Bronchial epithelial cell (primary cell): ENCODE measurements at places on chromosomes 2 and 18.
A peak's percentile ranks its signal among the peaks of the same experiment; 100 is the strongest.

- DNase-seq, result no peak
Observed at GRCh38 chr2:206784559-206785353, 19.4 kb downstream of the FASTKD2 start.

DNA sequence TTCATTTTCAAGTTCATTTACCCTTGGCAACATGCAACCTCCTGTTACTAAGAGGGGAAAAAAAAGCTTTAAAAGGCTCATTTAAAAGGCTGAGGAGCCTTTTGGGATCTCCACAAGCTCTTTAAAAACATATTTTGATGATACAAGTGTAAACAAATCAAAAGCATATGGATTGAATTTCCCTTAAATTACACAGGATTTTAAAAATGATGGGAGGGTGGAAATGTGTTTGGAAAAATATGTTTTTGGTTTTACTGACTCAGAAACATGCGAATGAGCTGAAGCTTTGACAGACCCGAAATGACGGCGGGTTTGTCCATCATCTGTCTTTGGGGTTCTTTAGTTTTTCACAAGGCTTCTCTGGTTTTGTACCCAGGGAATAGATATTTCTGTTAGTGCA, 180.6 kb upstream of the CCDC68 start:
- no peak for DNase-seq

- no peak for DNase-seq
Observed at GRCh38 chr2:18379870-18380269, 180.6 kb downstream of the RDH14 start.

DNA sequence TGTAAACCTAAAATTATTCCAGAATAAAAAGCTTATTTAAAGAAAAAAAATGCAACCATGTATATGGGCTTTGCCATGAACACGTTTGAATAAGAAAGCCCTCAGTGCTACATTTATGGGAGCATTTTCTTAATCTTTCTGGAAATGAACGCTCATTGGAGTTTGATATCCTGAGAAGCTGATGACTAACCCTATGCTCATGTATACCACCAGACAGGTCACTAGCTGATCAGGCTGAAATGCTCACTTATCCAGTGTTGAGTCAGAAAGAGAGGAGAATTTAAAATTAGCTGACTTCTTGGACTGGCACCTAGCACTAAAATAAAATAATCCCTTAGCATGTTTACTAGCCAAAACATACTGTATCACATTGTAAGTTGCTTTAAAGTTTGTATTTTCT, 254.9 kb upstream of the SIX3 start:
- peak; percentile 88 for DNase-seq

DNA sequence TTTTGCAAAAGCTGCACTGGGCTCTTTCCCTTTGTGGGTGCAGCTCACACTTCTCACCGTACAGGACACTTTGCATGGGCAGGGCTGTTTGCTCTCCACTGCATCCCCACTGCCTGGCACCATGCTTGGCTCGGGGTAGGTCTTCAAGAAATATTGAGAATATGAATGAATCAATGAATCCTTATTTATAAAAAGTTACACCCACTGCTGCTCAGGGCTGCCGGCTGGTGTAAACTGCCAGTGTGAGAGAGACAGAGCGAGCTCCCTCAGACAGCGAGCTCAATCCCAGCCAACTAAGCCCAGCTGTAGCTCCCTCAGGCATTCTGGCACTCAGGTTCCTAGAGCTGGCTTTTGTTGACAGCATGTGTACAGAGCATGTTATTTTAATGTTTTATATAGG, 3.4 kb downstream of the TMEM185B start:
- no peak for DNase-seq

GRCh38 chr2:119066272-119066804, 92.2 kb downstream of the C1QL2 start:
- peak; percentile 63 for DNase-seq

DNA sequence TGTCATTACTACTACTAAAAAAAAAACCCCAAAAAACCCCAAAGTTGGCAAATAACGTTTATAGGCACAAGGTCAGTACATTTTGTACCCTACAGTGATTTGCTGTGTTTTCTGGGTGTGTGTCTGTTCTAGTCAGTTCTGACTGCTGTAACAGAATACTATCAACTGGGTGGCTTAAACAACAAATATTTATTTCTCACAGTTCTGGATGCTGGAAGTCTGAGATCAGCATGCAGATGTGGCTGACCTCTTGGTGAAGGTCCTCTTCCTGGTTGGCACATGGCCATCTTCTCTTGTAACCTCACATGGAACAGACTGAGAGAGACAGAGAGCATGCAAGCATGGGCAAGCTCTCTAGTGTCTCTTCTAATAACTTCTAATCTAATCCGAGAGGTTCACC, 103.1 kb downstream of the CERS6 start:
- peak; percentile 95 for DNase-seq

DNA sequence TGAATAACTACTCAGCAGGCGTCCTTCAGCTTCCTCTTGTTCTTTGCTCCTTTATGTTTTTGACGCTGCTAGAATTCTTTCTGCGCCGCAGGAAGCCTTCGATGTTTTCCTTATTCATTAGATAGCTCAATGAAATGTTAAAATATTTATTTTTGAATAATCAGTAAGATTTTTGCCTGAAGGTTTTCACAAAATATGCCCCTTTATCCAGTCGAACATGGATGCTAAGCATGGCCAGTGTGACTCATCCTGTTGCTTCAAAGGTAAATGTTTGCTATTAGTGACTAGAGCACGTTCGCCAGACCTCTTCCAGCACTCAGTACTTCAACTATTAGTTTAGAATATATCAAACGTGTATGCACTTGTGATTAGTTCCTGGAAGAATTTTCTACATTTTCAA, 7.6 kb upstream of the MEIS1 start:
- peak; percentile 82 for DNase-seq

DNA sequence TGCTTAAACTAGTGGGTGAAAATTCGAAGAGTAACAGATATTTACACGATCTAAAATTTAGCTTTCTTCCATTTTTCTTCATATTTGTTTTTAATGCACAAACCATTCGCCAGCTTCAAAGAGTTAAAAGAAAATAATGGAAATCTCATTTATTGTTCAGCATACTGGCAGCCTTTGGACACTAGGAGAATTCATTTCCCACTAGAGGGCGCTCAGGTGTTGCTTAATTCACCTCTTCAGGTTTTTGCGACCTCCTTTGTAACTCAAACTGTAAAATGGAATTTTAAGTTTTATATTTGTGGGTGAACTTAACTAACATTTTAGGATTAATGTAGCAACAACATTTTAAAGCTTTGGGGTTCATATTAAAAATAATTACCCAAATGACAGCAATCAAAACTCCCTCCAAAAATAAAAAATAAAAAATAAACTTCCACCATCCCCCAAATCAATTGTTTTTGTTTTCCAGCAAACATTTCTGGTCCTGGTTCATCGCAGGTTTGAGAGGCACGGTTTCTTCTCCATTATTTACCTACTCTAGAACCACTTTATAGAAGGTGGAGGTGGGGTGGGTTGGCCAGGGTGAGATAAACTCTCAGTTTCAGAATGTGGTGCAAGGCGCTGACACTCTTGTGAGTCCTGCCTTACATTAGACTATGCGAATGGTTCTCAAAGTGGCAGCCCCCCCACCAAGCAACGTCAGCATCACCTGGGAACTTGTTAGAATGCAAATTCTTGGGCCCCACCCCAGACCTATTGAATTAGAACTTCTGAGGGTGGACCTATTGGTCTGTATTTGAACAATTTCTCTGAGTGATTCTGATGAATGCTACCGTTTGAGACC, 24.7 kb upstream of the PNPT1 start:
- peak; percentile 50 for DNase-seq

DNA sequence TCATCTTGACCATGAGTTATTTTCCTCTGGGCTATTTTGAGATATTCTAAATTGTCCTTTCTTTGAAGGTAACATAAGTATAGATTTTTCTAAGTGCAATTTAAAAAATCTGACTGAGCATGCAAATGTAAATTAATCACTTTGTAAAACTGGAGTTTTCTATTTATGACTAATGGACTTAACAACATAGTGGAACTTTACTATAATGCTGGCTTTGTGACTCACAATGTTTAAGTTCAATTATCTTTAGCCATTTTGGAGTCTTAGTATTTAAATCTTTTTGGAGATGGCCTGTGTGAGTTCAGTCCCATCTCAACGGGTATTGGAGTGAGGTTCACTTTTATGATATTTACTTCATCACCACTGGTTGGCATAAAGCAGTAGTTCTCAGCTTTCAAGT, 35.2 kb upstream of the NOSTRIN start:
- peak; percentile 48 for DNase-seq

DNA sequence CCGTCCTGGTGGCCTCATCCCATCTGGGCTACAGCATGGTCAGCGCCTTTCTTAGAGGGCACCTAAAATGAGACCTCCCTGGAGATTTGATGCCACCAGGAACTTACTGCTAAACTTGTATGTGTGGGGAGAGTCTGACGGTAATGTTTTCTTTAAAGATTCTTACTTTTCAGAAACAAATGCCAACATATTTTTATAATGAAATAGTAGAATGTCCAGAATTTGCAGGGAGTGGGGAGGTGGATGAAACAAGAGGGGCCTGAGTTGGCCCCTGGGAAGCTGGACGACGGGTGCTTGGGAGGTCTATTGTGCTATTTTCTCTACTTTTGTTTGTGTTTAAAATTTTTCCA, 118.8 kb upstream of the CTDP1 start:
- no peak for DNase-seq

GRCh38 chr2:10103179-10103578, 19.4 kb upstream of the RRM2 start:
- DNase-seq, result no peak

DNA sequence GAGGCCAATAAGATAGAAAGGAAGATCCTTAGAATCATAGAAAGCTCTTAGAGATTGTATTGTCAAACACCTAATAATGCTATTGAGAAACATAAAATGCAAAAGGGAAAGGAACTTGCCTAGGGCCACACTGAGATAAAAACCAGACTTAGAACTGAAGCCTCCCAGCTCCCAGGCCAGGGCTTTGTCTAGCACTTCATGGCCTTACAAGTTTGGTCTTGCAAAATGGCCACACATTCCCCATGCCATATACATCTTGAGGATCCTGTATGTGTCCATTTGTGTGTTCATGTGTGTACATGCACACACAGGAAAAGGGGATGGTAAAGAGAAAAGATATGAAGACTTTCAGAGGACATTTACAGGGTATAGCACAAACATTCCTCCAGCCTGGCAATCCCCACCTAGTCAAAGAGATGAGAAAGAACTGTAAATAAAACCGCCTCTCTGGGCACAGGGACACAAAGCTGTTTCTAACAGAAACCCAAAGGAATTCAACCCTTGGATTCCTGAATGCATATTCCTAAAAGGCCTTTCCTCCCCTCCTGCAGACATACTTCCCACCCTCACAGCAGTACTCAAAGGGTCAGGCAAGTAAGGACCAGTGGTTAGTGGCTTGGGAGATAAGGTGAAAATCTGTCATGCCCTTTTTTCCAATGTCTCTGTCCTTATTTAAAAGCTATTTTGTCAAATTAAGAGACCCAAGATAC, 99.7 kb upstream of the KLHL29 start:
- peak; percentile 51 for DNase-seq

DNA sequence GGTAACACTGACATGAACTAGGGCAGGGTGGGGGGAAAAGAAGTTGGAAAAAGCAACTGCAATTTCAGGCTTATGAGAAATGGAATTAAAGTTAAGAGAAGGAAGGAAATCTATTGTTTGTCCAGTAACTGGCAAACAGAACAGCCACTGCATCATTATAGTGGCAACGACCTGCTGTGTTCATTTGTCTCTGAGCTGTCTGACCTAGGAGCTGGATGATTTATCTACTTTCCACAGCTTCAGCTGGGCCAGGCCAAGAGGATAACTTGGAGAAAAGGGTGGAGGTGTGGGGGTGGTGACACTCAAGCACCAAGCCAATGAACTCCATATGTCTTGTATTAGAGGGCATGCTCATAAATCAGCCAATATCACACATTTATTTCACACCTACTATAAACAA, 291.5 kb upstream of the KLHL29 start:
- no peak for DNase-seq

DNA sequence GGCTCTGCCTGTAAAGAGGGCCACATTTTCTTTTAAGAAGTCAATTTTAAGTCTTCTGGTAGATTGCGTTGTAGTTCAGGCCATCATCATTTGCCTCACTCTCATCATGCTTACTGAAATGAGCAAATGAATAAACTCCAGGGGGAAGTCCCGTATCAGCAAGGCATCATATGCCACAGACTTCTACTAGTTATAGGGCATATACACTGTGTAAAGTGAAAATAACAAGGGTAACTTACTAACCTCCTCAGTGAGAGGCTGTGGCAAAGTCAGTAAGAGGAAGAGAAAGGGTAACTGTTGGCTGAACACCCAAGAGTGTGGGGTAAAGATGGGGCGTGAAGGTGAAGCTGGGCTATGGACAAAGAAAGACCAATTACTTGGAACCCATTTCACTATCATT, 456.2 kb downstream of the SPAG16 start:
- no peak for DNase-seq

- no peak for DNase-seq
Observed at GRCh38 chr2:238134393-238134785, 4.1 kb upstream of the KLHL30 start.

DNA sequence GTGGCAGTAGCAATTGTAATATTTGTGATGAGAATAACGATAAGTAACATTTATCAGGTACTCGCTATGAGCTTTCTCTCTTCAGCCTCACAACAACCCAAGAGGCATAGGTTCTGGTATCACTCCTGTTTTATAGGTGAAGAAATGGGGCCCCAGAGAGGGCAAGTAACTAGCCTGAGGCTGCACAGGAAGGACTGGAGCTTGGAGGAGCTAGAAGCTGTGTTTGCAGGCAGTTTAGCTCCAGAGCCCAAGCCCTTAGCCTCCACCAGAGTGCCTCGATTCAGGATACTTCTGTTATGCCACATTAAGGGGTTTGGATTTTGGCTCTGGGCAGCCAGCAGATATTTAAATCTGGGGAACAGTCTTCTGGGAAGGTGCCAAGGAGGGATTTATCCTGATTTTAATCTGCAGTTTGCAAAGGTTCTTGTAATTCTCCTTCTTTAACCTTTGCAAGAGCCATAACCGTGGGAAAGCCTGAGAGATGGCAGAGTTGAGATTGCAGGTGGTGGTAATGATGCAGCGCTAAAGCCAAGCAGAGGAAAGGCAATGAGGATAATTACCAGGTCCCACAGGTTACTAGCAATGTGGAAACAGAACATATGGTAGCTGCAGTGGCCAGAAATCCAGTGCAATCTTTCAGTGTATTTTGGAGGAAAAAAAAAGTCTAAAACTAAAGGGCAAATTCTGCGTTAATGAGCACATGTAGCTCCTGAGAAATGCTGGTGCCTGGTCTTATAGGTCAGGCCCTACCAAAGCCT, 9.1 kb downstream of the MOCOS start:
- DNase-seq, result no peak

- no peak for DNase-seq
Observed at GRCh38 chr2:241813644-241814392, 4.8 kb downstream of the NEU4 start.

- DNase-seq, result no peak
Observed at GRCh38 chr2:60368456-60368855, 185.0 kb downstream of the BCL11A start.

GRCh38 chr18:395456-396250, 104.8 kb downstream of the COLEC12 start:
- DNase-seq, result no peak

DNA sequence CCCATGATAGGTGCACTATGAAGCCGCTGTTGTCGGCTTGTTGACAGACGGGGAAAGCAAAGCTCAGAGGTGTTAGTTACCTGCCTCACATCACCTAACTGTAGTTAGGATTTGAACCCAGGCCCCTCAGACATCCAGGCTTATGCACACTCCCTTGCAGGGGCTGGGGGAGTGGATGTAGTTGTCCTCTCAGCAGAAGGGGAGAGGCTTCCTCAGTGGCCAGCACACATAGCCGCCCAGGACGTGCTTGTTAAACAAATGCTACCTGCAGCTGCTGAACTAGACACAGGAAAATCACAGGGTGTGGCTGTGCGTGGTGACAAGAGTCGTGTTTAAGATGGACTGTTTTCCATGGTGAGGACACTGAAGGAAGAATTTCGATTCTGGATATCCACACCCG, 39.2 kb downstream of the GREB1 start:
- DNase-seq, result no peak
